ENCODE measurements at places on chromosomes 3 and 15. TPM values are rescaled to one million over a fixed set of nuclear protein-coding genes. Genes with fewer than 3 reads are reported as not detected.

DNA sequence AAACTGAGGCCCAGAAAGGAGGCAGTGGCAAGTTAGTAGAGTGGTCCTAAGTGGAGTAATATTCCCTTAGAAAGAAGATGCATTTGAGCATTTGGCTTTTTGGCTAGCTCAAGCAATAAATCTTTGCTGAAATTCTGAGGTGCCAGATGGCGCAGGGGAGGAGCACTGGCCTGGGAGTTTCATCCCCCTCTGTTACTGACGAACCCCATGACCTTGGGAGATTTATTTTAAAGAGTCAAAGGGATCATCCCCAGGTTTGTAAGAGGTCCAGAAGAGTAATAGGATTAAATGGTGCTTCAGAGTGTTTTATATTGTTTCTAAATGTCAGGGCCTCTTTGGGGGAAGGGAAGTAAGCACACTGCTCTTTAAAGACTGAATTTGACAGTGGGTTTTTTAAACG, 85.1 kb upstream of the PIAS1 start:
- DNase-seq: no peak

- no peak for DNase-seq
Observed at GRCh38 chr3:66413151-66413751, 87.6 kb downstream of the LRIG1 start.

DNA sequence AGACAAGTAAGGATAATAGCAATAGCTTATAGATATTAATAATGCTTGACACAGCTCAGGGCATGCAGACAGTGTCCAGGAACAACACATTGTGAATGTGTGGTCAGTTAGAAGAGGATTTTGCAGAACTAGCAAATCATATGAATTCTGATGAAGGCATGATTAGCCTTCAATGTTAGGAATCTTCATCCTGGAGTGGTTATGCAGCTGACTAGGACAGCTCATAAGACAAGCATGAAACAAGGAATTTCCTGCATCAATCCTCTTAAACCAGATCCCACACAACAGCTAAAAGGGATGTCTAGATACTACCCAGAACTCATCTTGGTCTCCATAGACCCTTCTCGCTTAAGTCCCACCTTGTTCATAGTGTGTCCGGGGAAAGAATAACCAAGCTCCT, 499.0 kb upstream of the ATP11B start:
- no peak for DNase-seq

GRCh38 chr3:13003608-13004007, 69.6 kb downstream of the IQSEC1 start:
- DNase-seq: no peak

DNA sequence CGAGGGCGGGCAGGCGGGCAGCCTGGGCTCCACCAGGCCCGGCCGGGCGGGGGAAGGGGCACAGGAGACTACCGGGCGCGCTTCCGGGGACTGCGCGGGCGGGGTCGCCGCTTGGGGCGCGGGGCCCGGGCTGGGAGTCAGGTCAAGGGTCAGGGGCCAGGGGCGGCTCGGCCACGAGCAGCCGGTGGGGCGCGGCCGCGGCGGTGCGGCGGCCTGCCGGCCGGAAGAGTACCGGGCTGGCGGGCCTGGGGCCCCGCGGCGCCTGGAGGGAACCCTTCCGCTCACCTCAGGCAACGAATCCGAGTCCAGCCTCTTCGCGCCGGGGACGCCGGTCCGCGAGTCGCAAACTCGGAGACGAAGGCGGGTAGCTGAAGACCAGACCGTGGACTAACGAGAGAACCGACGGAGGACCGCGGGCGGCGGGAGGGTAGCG, 225 bp downstream of the RHOA start:
- DNase-seq: peak; percentile 78

ASB14 gene
- 0.19 TPM for polyA plus RNA-seq

DNA sequence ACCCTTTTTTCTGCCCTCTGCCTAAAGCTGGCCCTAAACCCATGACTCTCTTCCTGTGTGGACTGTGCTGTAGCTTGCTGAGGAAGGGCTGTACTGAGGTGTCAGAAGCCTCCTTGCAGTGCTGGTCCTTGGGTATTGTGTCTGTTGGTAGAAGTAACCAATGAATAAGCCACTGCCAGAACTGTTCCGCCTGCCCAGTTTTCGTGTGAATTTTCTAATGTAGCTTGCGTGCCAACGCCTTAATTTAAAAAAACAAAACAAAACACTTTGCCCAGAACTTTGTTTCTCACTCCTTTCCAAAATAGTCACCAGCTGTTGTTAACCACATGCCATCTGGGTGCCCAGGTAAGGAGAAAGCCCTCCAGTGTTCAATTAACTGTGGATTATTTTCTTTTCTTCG, 101.9 kb downstream of the KLHL25 start:
- no peak for DNase-seq

Measured in hepatocyte (in vitro differentiated cells).